ENCODE measurements at places on chromosomes 2 and 18.
A peak's percentile ranks its signal among the peaks of the same experiment; 100 is the strongest.

- DNase-seq: no peak
Measured at GRCh38 chr18:76909439-76909838, 87.1 kb downstream of the ZNF236 start.

DNA sequence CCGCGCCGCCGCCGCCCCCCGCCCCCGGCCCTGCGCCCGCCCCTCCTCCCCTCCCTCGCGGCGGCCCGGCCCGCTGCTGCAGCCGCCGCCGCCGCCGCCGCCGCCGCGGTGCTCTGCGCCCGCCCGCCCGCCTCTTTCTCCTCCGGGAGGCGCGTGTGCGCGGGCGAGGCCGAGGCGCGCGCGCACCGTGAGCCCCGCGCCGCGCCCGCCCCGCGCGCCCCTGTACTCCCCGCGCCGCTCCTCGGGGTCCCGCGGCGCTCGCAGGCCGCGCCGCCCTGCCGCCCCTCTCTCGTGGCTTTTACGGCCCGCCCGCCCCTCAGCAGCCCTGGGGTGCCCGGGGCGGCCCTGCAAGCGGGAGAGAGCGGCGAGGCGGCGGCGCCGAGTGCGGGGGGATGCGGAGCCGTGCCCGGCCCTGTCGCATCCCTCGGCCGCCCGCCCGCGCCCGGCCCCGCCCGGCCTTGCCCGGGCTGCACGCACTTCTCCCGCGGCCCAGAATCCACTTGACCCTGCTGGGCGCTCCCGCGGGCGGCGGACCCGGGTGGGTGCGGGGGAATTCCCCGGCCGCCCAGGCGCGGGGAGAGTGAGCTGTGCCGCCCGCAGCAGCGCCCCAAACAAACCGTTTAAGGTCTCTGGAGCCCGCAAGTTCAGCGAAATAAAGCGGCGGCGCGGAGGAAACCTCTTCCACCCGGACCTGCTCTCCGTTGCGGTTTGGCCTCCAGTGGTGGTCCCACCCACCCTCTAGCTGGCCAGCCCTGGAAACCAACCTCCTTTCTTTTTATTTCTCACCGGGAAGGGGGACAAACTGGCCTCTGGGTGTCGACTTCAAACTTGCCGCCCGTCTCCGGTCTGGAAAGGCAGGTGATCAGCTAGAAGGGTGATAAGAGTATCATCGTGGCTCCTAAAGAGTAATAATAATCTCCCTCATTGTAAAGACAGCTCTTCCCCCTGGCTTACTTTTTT lies 37.4 kb downstream of the AFF3 start:
- DNase-seq: no peak

- DNase-seq: peak; percentile 74
Measured at GRCh38 chr2:198374375-198375082, 570.1 kb downstream of the PLCL1 start.

- DNase-seq: no peak
Measured at GRCh38 chr2:208793434-208793833, 386.8 kb downstream of the PTH2R start.

- DNase-seq: no peak
Measured at GRCh38 chr2:171346723-171347557, 86.8 kb downstream of the METTL8 start.

- DNase-seq: no peak
Measured at GRCh38 chr2:98901702-98902101, 34.3 kb downstream of the CRACDL start.

DNA sequence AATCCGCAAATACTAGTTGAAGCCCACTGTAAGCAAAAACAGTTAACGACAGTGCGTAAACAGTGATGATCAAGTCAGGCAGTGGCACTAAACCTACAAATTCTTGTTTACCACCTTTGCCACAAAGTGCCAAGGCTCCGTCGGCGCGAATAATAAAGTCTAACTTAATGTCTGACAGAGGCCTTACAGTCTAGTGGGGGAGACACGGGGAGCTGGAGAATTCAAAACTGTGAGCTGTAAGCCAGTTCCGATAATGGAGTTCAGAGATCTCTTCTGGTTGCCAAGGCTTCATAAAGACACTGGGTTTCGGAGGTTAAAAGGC lies 284 bp upstream of the EXOC6B start:
- DNase-seq: no peak

DNA sequence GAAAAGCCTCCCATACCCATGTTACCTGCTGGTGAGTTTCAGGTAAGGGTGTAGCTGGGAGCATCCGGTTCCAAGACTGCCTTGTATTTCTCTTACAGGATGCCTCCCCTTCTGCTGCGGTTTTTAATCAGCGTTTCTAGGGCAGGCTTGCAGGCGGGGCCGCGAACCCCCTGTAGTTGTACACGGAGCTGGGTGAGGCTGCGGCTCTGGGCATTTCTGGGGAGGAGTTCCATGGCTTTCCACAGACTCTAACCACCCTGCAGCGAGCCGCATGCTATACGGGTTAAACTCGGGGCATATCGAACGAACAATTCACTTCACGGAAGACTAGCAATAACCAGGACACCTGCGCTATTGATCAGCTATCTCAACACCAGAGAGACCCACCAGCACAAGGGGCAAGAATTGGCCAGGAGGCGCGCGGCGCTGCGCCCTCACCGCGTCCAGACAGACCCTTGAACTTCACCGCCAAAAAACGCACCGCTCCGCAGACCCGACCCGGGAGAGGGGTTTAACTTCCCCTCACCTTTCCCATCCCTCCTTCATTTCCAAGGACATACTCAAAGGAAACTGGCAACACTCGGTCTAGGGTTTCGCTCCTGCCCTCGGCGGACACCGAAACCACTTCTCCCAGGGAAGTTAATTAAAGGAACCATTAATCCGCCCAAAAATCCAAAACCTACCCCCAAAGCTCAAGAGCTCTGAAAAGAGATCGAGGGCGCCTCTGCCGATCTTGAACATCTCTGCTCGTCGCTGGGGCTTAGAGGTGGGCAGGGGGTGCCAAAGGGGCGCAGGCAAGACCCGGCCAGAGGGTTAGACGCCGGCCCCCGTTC lies 909 bp downstream of the TGFA start:
- DNase-seq: no peak

- no peak for DNase-seq
Measured at GRCh38 chr2:173370198-173370597, 15.5 kb downstream of the CDCA7 start.

GRCh38 chr2:111099402-111099801 lies 21.3 kb upstream of the BCL2L11 start:
- DNase-seq: no peak

All from fibroblast of mammary gland (primary cell).